ENCODE measurements at places on chromosomes 5 and 9. TPM values are rescaled to one million over a fixed set of nuclear protein-coding genes. Genes with fewer than 3 reads are reported as not detected.

TMEM252 gene
- total RNA-seq, result not detected

GRCh38 chr9:82105729-82106128 lies 117.2 kb downstream of the SPATA31D1 start:
- no peak for DNase-seq

RLN1 gene
- total RNA-seq, result not detected

DNA sequence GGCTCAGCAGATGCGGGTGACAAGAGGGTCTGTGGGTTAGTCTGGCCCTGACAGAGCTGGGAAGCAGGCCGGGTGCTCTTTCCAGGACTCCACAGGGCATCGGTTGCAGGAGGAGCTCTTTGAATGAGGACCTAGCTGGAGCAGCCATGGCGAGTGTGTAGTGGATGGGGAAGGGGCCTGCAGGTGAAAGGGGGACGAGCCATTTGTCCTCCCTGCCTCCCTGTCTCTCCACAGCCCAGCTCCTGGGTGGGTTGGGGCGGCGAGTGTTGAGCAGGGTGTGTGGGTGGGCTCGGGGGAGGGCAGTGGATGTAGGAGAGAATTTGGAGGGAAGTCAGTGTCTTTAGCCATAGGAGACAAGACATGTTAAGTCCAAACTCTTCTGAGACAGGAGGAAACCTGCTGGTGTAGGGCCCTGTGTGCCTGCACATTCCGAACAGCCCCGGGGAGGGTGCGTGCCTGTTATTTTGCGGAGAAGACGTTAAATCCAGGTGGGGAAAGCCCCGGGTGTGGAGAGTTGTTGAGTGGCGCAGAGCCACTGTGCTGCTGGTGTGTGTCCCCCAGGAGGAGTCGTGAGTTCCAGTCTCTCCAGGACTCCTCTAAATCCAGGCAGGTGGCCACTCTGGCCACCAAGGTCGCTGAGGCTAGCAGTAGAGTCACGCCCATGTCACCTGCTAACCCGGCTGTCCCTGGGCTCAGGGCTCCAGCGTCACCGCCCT lies 73.6 kb downstream of the PSMB7 start:
- DNase-seq, result no peak

ABITRAM gene
- total RNA-seq, result 8.1 TPM

DNA sequence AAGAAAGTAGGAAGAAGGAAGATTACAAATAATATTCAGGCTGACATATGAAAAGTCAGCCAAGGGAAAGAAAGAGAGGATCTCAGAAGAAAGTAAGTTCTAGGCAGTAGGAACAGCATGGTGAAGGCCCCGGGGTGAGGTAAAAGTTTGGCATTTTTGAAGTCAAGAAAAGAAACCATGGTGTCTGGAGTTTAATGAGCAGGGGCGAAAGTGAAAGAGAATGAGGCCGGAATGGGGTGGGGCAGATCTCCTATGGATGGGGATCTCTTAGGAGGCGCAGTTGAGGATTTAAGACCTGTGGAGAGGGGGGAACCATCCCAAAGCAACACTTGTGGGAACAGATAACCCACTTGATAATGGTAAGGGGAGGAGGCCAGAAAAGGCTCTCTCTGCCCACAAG lies 42.3 kb upstream of the SMAD5 start:
- DNase-seq, result no peak

- no peak for DNase-seq
These were observed 1049.5 kb upstream of the ACO1 start for GRCh38 chr9:31334837-31335528.

- no peak for DNase-seq
These were observed 98.4 kb downstream of the LIX1 start for GRCh38 chr5:97044052-97044451.

DNA sequence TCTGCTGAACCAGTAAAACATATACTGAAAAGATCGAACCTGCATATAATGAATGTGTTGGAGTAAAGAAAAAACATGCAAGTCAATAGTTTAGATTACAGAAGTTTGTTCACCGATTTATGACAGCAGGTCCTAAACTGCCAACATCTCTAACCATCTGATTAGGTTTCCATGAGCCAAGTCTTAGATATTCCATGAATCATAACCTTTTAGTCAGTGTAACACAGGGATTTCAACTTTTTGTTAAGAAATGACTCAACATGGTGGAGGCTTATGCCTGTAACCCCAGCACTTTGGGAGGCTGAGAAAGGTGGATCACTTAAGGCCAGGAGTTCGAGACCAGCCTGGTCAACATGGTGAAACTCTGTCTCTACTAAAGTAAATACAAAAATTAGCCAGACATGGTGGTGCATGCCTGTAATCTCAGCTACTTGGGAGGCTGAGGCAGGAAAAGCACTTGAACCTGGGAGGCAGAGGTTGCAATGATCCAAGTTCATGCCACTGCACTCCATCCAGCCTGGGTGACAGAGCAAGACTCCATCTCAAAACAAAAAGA lies 38.7 kb downstream of the APC start:
- no peak for DNase-seq

PDCD1LG2 gene
- total RNA-seq, result 1.1 TPM

GMCL2 gene
- total RNA-seq, result not detected

DNA sequence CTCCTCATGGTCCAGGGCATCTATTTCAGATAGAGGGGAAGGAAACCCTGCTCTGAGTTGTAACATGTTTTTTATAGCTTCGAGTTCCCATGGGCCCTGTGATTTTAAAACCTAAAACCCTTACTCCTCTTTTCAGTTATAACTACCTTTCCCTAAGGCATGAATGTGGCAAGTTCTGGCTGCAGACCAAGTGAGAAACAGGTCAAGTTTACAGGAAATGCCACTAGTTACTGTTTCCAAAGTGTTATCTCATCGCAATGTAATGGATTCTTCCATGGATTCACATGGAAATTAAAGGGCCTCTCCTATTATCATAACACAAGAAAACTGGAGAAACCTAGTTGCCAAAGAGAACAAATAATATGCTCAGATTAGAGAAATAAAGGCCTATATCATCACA lies 574.5 kb upstream of the GRAMD2B start:
- no peak for DNase-seq

GRCh38 chr5:126984632-126985031 lies 45.7 kb downstream of the MARCHF3 start:
- DNase-seq, result no peak

MYMK gene
- not detected for total RNA-seq

- DNase-seq, result no peak
These were observed 262.5 kb downstream of the GOLPH3 start for GRCh38 chr5:31911291-31912265.
